ENCODE measurements at places on chromosomes 1 and 21.

DNA sequence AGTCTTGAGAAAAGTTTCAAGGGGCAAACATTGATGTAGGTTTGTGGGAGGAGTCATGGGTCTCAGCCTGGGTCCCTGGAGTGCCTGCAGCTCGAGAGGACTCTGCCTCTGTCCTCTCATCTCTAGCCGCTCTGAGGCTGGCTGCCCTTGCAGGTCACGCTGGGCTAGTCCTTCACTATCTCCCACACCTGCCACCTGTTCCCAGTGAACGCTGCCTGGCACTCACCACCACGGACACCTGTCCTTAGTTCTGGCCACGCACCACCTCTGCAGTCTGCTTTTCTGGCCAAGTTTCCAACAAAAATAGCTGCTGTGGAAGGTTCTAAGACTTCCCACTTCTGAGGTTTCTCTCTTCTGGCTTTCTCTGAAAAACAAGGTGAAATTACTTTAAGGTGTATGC lies 52.5 kb downstream of the SH3BGR start:
- no peak for DNase-seq

DNA sequence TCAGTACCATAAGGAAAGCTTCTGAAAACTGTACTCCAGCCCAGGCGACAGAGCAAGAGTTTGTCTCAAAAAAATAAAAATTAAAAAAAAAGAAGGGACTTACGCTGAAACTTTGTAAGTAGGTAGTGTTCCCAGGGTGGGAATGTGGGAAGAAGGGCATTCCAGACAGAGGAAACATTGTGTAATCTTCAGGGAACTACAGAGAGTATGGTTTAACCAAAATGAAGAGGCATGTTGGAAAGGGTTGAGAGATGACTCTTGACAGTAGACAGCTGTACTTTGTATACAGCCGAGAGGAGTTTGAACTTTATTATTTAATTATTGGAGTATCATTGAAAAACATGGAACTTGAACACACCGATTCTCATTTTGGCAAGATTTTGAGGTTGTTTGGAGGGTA lies 43.0 kb downstream of the PPP2R5A start:
- DNase-seq: no peak

GRCh38 chr1:111735321-111735720 lies 3.9 kb downstream of the INKA2 start:
- no peak for DNase-seq

- DNase-seq: no peak
Observed at GRCh38 chr1:11851180-11851579, 3.6 kb upstream of the NPPA start.

DNA sequence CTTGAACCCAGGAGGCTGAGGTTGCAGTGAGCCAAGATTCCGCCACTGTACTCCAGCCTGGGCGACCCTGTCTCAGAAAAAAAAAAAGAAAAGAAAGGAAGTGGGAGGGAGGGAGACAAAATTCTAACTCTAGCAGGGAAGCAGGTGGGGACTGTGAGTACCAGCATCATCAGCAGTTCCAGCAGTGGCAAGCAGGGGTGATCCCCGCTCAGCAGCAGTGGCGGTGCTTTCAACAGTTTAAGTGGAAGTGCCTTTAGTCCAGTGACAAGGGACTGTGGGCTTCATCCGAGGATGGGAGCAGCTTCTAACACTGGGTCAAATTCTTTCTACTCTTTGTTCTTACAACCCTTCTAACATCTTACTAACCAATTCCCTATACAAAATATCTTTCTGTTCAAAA lies 858.1 kb upstream of the ADAMTS5 start:
- no peak for DNase-seq

- no peak for DNase-seq
Observed at GRCh38 chr1:206887701-206888100, 9.5 kb upstream of the IL24 start.

DNA sequence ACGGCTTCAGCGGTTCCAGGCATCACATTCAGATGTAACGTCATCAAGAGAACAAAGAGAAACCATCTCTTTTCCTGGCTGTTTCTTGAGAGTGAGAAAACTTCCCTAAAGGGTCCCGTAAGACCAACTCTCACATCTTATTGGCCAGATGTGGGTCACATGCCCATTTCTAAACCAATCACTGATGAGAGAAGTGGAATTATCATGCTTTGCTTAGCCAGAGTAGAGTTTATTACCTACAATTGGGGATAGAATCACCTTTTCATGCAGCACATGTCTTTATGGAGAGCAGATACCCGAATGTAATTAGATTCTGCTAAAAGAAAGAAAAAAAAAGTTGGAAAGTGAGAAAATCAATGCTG lies 54.4 kb downstream of the LYPLAL1 start:
- no peak for DNase-seq

GRCh38 chr1:53343831-53344668 lies 16.2 kb upstream of the LRP8 start:
- no peak for DNase-seq

DNA sequence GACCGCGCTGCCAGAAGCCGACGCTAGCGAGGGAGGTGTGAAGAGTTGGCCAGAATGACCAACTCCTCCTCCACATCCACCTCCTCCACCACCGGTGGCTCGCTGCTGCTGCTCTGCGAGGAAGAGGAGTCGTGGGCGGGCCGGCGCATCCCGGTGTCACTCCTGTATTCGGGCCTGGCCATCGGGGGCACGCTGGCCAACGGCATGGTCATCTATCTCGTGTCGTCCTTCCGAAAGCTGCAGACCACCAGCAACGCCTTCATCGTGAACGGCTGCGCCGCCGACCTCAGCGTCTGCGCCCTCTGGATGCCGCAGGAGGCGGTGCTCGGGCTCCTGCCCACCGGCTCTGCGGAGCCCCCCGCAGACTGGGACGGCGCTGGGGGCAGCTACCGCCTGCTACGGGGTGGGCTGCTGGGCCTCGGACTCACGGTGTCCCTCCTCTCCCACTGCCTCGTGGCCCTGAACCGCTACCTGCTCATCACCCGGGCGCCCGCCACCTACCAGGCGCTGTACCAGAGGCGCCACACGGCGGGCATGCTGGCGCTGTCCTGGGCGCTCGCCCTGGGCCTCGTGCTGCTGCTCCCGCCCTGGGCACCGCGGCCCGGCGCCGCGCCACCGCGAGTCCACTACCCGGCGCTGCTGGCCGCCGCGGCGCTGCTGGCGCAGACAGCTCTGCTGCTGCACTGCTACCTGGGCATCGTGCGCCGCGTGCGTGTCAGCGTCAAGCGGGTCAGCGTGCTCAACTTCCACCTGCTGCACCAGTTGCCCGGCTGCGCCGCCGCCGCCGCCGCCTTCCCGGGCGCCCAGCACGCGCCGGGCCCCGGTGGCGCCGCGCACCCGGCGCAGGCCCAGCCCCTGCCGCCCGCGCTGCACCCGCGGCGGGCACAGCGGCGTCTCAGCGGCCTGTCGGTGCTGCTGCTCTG lies 1.2 kb downstream of the GPR88 start:
- no peak for DNase-seq
